ENCODE measurements at places on chromosomes 4 and X.

DNA sequence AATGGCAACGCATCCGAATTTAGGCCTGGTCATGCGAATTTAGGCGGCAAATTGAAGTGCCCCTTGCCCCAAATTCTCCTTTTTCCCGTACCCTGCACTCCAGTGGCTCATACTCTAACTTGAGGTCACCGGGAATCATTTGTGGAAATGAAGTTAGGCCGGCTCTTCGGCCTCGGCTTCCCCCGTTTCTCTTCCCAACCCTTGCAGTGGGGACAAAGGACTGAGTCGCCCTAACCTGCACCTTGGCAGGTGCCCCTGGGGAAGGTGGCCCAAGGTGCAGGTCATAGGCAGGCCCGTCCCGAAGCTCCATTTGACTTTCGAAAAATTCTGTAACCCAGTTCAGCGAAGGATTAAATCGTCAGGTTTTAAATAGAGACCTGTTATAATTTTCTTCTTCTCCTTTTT, 811 bp downstream of the SRD5A3 start:
- DNase-seq, result no peak

GRCh38 chrX:15471028-15471427, 22.1 kb downstream of the PIR start:
- DNase-seq, result peak; percentile 44

- DNase-seq, result no peak
These were observed 680 bp upstream of the ASMTL start for GRCh38 chrX:1453395-1453783.

DNA sequence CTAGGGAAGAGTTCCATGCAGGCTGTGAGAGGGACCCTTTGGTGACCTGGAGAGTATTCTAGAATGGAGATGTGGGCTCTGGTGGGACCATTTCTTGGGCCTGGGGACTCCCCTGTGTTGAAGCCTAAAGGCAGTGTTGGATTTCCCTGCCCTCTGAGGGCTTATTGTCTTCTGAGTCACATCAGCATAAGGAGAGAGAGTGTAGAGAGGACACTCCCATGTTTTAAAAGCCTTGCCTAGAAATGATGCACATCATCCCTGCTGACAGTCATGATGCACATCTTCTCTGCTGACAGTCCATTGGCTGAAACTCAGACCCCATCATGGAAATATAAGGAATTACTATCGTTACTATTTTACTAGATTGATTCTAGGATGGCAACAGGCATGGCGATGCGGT, 51.9 kb downstream of the FAM114A1 start:
- no peak for DNase-seq

DNA sequence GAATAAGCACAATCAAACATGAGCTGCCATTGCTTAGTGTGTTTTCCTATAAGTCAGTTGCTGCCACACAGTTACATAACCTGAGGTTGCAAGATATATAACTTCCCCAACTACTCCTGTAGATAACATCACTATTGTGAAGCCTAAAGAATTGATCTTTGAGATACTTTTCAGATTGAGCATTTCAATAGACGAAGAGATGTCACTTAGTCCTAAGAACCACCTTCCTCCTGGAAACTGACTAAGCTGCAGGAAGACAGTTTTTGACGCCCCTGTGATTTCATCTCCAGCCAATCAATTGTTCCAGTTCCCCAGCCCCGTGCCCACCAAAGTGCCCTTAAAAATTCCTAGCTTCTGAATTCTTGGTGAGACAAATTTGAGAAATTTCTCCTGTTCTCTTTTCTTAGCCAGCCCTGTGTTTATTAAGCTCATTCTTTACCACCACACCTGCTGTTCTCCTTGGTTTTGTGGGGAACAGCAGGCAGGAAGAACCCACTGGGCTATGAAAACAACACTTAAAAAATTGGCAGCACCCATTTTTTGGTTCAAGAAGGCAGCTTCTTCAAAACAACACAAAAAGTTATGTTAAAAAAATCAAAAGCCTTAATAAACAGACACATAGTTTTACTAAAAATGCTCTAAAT, 317.1 kb upstream of the PABPC4L start:
- no peak for DNase-seq

- no peak for DNase-seq
These were observed 9.4 kb upstream of the CDS1 start for GRCh38 chr4:84573385-84574068.

DNA sequence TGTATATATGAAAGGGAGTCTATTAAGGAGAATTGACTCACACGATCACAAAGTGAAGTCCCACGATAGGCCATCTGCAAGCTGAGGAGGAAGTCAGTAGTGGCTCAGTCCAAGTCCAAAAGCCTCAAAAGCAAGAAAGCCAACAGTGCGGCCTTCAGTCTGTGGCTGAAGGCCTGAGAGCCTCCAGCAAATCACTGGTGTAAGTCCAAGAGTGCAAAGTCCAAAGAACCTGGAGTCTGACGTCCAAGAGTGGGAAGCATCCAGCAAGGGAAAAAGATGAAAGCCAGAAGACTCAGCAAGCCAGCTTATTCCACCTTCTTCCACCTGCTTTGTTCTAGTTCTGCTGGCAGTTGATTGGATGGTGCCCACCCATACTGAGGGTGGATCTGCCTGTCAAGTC, 104.1 kb downstream of the IL1RAPL2 start:
- no peak for DNase-seq

DNA sequence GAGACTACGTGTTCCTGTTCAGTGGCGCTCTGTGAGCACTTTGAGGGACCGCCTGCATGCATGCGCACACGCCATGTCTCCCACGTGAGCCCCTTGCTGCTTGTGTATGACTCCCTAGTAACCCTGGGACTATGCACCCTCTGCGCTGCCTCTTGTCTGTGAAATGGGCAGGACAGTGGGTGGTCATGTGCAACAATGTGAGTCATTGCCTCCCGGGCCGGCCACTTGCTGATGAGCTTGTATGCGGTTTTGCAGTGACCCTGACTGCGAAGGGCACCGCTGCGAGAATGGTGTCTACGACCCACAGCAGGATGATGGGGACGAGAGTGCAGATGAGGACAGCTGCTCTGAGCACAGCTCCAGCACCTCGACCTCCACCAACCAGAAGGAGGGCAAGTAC, 61.4 kb downstream of the TNIP2 start:
- no peak for DNase-seq

DNA sequence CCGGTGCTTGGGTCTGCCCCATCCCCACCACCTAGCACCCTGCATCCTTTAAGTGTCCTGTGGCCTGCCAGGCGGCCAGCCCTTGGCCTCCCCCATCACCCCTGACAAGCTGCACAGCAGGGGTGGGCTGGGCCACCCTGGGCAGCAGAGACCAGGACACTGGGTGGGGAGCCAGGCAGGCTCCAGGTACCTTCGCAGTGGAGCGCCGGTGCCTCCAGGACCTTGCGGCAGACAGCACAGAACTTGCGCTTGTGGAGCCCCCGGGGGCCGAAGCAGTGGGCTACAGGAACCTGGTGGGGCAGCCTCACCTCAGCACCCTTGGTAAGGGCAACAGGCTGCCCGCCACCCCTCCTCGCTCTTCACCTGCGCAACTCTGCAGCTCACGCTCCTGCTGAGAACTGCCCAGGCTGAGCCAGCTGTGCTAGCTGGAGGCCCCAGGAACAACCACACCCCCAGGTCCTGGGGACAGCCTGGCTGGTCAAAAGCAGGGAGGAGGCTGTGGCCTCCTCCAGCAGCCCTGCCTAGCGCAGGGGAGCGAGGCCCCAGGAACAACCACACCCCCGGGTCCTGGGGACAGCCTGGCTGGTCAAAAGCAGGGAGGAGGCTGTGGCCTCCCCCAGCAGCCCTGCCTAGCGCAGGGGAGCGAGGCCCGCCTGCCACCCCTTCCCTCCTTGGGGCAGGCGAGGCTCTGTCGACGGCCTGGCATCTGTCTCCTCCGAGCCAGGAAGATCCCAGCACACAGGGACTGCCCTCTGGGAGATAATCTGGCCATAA, 4.6 kb downstream of the DGKQ start:
- DNase-seq, result peak; percentile 43

DNA sequence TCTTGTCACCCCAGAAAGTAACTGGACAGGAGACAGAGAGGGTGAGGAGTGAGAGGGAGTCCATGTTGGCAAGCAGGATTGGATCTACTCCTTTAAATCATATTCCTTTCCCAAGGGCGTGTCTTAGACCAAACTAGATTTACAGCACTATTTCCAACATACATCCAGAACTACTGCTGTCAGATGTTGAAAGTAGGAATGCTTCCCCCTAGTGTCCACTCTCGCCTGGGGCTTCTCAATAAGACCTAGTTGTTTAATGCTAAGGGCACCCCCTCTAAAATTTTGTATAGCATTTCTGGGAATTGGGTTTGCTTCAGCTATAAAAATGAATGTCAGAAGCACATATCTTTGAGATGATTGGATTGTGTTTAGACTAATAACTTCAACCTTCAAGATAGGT, 13.3 kb downstream of the OFD1 start:
- DNase-seq, result peak; percentile 65

- DNase-seq, result no peak
These were observed 2.0 kb downstream of the DOK7 start for GRCh38 chr4:3464911-3465697.

- peak; percentile 98 for DNase-seq
These were observed 190.7 kb downstream of the OR13H1 start for GRCh38 chrX:131734621-131735020.

DNA sequence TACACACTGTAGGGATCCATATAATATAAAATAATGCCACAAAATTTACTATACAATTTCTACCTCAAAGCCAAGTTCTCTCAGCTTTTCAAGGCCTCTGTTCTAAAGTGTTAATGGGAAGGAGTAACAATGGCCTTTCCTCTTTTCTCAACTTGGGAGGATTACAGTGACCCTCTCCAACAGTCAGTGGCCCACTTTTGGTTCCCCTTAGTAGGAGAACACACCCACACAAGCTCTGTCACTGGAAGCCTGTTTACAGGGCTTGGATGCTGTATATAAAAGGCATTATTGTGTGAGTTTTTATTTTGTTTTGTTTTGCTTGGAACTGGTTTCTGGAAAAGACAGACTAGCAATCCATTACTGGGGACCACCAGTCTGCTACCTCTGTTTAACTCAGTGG, 1.8 kb downstream of the ARHGEF6 start:
- no peak for DNase-seq

DNA sequence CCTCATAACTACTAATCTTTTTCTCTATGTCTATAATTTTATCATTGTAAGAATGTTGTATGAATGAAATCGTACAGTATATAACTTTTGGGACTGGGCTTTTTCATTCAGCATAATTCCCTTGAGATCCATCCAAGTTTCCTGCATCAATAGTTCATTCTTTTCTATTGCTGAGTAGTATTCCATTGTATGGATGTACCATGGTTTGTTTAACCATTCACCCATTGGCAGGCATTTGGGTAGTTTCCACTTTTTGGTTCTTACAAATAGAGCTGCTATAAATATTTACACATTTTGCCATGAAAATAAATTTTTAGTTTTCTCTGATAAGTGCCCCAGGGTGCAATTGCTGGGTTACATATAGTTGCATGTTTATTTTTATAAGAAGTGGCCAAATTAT, 659.8 kb downstream of the RAPGEF2 start:
- no peak for DNase-seq

DNA sequence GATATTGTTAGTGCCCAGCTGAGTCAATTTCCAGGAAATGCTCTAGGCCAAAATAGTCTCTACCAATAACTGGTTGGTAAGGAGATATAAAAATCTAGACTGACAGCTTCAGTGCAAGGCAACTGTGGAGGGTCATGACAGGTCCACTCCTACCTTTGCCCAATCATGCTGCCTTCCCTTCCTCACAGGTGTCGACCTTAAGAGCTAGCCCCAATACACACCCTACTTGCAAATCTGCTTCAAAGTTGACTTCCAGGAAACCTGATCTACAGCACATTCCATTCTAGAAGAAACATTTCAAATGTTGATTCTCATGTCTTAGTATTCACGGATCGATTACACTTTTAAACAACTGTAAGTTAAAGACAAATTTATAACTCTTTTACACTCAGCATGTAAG, 1455.5 kb downstream of the TECRL start:
- DNase-seq, result no peak

DNA sequence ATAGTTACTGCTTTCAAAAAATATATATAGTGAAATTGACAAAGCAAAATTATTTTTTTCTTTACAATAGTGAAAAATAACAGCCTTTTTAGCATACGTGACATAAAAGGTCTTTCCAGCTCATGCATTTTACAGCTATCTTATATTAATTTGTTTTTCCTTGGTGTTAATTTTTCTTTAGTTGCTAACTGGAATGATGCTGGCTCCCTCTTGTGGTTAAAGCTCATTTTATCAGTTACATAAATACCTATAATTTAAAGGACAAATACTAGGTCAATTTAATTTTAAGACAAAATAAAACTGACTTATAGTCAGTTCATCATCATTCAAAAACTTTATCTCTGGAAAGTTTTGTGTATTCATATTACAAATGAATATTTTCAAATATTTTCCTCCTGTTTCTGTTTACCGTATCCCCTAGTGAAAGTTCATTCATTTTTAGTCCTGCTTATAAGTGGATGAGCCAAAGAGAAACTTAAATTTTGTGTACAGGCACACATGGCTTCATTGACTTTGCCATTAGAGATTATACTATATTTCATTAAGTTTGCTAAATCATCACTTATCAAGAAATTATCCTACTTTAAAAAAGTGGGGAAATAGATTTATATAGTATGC, 9.9 kb upstream of the ANAPC4 start:
- peak; percentile 11 for DNase-seq

GRCh38 chrX:12950851-12951594, 23.9 kb upstream of the TMSB4X start:
- DNase-seq, result no peak

DNA sequence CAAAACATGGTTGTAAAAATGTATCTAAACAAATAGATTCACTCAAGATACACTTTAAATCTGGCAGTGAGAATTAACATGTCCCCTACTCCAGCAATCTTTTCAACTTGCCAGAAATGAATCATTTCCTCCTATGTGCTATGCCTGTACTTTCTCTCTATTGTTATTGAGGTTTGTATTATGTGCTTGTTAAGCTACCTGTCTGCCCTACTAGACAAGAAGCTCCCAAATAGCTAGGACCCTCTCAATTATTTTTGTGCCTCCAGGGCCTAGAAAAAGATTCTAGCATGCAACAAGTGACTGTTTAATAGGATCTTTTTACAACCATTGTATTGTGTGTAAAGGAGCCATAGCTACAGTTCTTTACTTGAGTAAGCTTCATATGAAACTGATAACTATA, 3.5 kb upstream of the SAP30 start:
- DNase-seq, result no peak

DNA sequence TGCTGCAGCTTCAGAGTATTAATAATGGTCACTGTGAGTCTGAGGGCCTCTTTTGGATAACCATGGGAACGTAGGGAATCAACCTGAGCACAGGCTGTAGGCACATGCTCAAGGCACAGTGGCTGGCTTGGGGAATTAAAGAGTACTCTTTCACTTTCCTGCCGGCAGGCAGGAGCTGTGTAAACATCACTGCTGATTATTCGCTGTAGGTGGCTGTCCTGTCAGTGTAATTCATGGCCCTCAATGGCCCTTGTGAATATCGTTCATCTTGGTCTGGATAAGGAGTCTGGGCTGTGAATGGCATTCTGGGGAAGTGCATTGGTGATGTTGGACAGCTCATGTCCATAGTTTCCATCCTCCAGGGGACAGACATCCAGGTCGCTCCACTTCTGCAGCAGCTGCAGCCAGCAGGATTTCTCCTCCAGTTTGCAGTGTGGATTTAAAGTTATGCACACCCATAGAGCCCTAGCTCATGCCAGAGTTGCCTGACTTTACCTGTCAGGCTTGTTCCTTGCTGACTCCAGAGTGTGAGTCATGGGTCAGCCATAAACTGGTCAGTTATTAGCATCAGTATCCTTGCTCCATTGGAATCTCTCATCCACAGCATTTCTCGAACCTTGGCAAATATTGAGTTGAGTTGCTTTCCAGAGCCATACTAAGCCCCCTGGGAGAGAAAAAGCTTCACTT, 43.0 kb downstream of the C4orf33 start:
- peak; percentile 78 for DNase-seq
